ENCODE measurements at places on chromosomes 3 and 15.
A peak's percentile ranks its signal among the peaks of the same experiment; 100 is the strongest.

GRCh38 chr3:38153221-38153620, 12.1 kb upstream of the OXSR1 start:
- DNase-seq = no peak

DNA sequence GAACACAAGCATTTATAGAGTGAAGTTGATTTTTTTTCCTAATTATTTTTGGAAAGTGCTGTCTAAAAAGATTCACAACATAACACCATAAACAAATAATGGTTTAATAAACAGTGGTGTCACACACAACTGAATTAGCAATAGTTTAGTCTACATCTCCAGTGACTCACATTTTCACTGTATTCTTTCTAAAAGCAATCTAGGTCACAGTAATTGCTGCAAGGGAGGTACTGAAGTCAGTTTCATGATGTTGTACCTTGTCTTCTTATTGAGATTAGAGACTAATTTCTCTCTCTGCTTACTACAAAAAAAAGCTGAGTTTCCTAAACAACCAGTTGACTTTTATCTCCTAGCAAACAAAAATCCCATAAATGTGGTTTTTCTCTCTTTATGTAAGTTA, 29.6 kb downstream of the PLSCR4 start:
- no peak for DNase-seq

DNA sequence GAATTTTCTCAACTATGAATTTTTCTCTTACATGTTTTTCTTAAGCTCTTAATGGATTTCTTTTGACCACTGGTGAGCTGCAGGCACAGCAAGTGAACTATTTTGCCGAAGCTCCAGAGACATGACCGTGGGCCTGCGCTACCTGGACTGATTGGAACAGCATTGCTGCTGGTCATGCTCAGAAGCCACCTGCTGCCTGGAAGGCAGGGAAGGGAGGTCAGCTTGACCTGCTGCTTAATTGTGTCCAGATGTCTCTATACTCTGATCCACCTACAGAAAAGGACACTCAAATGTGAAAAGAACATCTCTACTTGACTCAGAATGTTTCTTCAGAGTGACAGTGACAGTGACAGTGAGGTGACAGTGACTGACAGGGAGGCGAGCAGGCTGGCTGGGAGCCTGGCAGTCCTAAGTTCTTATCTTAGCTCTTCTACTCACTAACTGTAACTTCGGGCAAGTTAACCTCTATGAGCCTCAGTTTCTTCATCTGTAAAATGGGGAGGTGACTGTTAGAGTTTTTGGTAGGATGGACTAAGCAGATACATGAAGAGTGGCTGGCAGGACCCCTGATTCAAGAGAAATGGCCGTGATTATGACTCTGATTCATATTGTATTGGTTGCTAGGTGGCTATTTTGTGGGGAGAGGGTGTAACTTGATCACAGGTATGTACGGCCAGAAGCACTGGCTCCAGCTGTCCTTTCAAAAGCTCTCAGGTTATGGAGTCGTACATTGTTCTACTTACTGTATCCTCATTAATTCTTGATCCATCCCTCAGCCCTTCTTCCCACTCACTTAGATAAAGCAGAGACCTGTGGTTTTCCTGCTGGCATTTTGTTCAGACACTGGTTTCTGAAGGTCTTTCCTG, 54.8 kb upstream of the DLG1 start:
- no peak for DNase-seq

DNA sequence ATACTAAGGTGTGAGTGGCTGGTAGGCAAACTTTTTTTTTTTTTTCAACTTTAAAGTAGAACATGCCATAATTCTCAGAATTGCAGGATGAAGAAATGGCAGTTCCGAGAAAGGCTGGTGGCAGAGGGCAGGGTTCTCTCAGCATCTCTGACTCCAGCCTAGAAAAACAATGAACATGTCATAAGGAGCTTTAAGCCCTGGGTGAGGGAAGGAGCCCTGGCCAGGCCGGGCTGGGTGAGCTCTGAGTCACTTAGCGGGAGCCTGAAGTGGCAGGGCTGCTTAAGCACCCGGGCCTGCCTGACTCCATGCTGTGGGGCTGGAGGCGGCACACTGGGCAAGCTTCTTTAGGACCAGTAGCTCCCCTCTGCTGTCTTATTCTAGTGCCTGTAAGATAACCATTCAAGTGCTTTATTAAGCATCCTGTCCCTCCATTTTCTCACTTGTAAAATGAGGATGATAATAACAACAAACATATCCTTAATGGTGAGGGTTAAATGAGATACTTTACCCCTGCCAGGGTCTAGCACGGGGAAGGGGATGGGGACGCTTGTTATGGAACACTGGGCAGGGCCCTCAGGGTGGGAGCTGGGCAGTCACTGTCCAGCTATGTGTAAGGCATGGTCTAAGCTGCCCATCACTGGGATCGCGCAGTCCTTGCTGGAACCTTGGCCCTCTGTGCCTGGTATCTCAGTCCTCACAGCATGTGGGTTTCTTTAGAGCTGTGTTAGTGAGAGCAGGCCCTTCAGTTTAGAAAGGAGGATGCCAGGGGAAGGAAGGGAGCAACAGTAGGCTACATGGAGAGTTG, 18.4 kb downstream of the SMAD6 start:
- peak; percentile 28 for DNase-seq

- no peak for DNase-seq
Measured at GRCh38 chr3:119652306-119653033, 7.9 kb downstream of the POPDC2 start.

Measured in stimulated activated CD4-positive, alpha-beta T cell treated with anti-CD3 and anti-CD28 coated beads, Interleukin-1b, Interleukin-23, amount 100 ng/mL, for 48 hours (primary cell).